ENCODE measurements at places on chromosomes 3 and 15.

DNA sequence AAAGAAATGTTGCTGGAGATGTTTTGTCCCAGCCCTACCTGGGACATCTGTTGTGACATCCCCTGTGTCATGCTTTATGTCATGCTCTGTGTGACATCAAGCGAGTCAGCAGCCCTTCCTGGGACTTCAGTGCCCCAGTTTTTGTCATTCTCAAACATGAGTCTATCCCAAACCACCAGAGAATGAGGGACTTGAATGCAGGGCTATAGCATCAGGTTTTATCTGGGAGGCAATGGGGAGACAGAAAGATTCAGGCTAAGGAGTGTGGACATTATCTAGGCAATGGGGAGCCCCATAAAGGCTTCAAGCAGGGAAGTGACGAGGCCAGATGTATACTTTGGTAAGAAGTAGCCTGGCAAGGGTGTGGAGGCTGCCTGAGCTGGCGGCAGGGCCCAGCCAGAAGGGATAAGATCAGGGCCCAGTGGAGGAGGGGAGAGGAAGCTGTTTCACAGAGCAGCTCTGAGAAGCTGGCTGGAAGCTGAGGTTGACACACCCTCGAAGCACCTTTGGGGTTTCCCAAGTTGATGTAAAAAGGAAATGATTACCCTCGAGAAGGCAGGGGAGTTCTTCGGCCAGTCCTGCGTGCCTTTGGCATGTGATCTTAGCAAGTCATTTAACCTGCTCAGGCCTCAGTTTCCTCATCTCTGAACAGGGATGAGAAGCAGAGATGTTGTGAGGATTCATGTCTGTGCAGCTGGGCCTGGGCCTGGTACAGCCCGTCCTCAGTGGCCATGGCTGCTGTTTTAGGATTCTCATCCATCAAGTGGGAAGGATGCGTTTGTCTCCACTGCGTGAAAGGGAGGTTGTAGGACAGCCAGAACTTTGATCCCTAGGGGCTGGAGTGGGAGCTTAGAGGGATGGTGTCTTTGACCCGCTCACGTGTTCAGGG is 34.3 kb downstream of the IRAK2 start:
- DNase-seq: peak; percentile 23

DNA sequence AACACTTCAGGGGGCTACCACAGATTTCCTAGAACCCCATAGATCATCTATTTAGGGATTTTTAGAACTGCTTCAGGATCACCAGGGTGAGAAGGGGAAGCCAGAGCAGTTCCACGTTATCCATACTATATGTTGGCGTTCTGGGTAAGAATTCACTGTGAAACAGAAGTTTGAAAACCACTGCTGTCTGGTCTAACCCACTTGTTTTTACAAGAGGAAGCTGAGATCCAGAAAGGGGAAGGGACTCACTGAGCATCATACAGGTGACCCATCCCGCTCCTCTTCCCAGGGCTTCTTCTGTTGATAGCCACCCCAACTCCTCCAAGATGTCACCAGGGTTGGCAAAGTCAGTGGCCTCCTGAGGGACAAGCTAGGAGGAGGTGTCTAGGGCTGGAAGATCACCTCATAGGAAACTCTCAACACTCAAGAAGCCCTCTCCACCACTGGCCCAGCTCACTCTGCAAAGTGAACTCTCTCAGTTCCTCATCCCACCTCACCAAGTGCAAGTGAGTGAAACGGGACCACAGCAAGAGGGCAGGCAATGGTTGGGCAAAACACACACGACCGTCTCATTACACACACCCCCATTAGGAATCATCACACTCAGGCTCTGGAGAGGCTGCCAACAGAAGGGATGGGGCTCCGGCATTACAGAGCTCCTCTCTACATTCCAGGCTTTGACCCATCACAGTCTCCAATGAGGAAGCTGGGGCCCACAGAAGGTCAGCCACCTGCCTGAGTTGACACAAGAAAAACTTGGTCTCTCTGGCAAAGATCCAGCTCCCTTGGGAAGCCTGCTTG is 1.8 kb downstream of the DAPK2 start:
- DNase-seq: no peak

DNA sequence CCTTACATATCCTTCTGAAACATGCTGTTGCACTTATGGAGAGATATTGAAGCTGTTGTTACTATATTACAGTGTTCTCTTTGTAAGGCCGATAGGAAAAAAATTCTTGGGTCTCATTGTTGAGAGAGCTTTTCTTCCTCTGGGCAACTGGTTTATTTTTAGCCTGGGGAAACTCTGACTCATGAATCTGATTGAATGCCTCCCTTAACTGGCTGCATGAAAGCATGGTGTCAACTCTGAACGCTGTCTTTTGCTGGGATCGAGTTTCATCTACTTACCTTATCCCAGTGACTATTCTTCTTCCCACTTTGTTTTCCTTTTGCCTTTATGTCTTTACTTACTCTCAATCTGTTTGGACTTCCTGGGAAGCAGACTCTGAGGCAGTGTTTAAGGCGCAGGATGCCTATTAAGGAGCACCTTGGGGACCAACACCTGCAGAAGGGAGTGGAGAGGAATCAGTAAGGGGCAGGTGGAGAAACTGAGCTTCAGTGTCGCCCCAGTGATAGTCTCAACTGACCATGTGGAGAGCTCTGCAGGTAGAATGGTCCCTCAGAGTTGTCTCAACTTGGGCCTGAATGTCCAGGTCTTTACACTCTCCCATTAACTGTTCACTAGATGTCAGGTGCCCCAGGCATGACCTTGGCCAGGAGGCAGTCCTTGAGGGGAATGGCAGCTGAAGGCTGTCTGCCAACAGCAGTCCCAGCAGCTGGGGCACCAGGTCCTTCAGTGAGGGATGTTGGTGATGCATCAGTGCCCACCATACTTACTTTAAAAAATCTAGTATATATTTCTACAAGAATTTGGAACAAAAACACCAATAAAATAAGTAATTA is 88.9 kb upstream of the CCNL1 start:
- no peak for DNase-seq

GRCh38 chr15:99995543-99995942 is 262.3 kb upstream of the LYSMD4 start:
- DNase-seq: no peak

DNA sequence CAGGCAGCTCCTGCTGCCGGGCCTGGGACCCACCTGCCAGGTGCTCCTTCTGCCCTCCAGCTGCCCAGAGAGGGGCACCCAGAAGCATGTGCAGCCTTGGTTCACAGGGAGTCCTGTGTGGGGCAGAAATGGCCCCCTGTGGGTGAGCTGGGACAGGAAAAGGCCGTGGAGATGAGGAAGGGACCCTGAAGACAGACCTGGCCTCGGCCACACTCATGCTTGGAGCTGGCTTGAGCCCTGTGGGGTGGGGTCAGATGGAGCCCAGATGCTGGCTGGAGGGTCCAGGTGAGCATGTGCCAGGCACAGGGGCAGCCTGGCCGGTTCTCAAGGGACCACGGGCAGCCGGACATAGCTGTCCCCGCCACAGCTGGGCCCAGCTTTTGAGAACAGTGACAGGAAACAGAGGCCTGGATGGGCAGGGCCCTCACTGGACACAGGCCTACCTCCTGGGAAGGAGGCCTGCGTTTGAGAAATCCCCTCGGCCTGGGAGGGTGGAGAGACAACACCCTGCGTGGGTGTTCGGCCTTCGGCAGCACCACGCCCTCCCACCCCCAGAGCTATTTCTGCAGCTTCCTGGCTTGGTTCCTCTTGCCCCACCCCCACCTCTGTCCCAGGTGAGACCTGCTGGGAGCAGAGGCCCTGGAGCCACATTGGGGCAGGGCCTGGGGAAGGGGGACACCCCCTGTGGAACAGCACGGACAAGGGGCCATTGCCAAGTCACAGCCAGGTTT is 132.6 kb upstream of the MEF2A start:
- no peak for DNase-seq

GRCh38 chr15:75517233-75517632 is 61.9 kb downstream of the PTPN9 start:
- no peak for DNase-seq
